Body of pancreas (tissue), 4 donors: ENCODE measurements at places on chromosomes 7 and 10. TPM values are rescaled to one million over a fixed set of nuclear protein-coding genes. Genes with fewer than 3 reads are reported as not detected.

GRCh38 chr10:28293236-28294168 is 9.4 kb downstream of the MPP7 start:
- H3K4me3 ChIP-seq: no peak overlapping the region
- peaks cover 33% of the 10 kb centered on the region for H3K4me1 ChIP-seq
- no peaks in the 10 kb centered on the region for H3K36me3 ChIP-seq
- H3K27me3 ChIP-seq: no peaks in the 10 kb centered on the region
- H3K27ac ChIP-seq: no peak overlapping the region
- DNase-seq: no peak

DNA sequence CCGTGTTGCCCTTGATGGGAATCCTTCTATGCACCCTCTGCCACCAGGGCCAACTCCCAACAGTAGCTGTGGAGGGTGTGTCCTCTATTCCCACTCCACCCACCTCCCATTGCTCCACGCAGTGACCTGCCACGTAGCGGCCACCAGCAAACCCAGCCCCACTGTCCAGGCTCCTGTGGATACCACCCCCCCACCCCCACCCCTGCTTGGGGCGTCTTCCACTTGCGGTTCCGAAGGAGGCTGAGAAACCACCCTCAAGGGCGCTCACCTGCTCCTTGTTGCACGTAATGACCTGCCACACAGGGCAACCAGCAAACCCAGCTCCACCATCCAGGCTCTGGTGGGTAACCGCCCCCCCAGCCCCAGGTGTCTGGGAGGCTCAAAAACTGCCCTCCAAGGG is 72.0 kb downstream of the DIP2C start:
- H3K4me1 ChIP-seq: peaks cover 54% of the 10 kb centered on the region
- no peaks in the 10 kb centered on the region for H3K27me3 ChIP-seq
- H3K4me3 ChIP-seq: no peak overlapping the region
- no peak overlapping the region for H3K27ac ChIP-seq
- H3K36me3 ChIP-seq: no peaks in the 10 kb centered on the region

STOX1 gene
- total RNA-seq: 2.1 TPM

- no peak for DNase-seq
- no peaks in the 10 kb centered on the region for H3K27me3 ChIP-seq
- H3K36me3 ChIP-seq: no peaks in the 10 kb centered on the region
Measured at GRCh38 chr7:104894314-104894713, 119.7 kb upstream of the KMT2E start.

- no peak overlapping the region for H3K27ac ChIP-seq
- no peaks in the 10 kb centered on the region for H3K36me3 ChIP-seq
- H3K4me3 ChIP-seq: no peak overlapping the region
- DNase-seq: peak; percentile 48
- H3K27me3 ChIP-seq: no peaks in the 10 kb centered on the region
- peaks cover 7% of the 10 kb centered on the region for H3K4me1 ChIP-seq
Measured at GRCh38 chr7:117673367-117673766, 193.5 kb downstream of the CFTR start.

DNA sequence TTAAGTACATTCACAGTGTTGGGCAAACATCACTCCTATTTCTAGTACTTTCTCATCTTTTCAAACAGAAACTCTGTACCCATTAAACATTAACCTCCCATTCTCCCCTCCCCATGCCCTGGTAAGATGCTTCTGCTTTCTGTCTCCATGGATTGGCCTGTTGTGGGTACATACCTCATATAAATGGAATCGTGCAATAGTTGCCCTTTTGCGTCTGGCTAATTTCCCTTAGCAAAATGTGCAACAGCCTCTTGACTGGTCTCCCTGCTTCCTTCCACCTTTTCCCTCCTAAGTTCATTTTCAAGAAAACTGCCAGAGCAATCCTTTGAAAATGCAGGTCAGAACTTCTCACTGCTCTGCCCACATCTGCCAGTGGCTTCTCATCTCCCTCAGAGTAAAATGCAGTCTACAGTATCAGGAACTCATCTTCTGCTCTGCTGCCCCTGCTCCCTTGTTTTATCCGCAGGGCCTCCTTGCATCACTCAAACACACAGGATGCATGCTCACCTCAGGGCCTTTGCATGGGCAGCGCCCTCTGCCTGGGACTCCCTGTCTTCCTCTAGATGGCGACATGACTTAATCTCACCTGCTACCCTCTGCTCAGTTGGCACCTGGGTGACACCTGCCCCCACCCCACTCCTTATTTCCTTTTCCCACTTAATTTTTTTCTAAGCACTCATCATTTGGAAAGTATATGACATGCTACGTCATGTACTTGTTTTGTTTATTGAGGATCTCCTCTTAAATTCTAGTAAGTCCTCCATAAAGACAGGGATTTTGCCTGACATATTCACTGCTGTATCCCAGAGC is 44.3 kb upstream of the ECHDC3 start:
- H3K27me3 ChIP-seq: no peaks in the 10 kb centered on the region
- DNase-seq: no peak
- no peaks in the 10 kb centered on the region for H3K36me3 ChIP-seq
- peaks cover 15% of the 10 kb centered on the region for H3K4me1 ChIP-seq
- H3K27ac ChIP-seq: no peak overlapping the region

DNA sequence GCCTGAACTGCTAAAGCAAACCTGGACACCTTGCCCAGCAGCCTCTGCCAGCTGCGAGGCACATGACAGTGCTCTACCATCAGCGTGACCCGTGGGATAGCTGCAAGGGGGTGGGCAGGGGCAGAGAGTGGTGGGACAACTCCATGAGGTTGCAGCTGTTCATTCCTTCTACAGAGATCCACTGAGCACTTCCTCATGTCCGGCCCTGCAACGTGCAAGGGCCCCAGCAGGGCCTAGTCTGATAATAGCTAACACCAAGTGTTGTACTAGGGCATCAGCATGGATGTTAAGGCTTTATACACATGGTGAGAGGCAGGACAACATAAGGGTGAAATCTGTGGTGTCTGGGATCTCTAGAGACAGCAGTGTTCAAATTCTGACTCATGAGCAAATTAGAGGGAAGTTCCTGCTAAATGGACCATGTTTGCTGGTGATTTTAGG is 14.3 kb downstream of the NOD1 start:
- H3K27me3 ChIP-seq: no peaks in the 10 kb centered on the region
- H3K27ac ChIP-seq: no peak overlapping the region
- no peak for DNase-seq
- peaks cover 9% of the 10 kb centered on the region for H3K4me1 ChIP-seq
- H3K4me3 ChIP-seq: no peak overlapping the region

GRID2IP gene
- 1.0 TPM for total RNA-seq

CALML3 gene
- not detected for total RNA-seq

- no peaks in the 10 kb centered on the region for H3K27me3 ChIP-seq
- H3K36me3 ChIP-seq: no peaks in the 10 kb centered on the region
- no peak for DNase-seq
- H3K27ac ChIP-seq: no peak overlapping the region
- no peaks in the 10 kb centered on the region for H3K4me1 ChIP-seq
- no peak overlapping the region for H3K4me3 ChIP-seq
Measured at GRCh38 chr10:27446091-27446918, 57.8 kb upstream of the RAB18 start.

DNA sequence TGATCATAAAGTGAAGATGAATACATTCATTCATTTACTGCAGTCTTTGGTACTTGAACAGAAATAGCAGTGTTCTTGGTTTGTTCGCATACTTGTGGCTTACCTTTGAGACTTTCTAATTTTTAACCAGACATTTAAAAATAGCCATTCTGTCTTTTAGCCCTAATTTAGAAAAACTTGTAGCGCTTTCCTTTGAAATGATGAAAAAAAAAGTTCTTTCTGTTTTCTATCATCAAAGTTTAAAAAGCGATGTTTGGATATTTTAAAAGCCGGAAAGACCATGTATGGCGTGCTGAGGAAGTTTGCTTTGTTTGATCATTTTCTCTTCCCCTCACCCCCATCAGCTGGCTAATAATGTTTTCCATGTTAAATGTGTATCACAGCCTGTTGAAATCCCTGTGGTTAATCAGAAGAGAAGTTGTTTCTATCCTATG is 116.3 kb downstream of the CUX1 start:
- no peaks in the 10 kb centered on the region for H3K36me3 ChIP-seq
- H3K27ac ChIP-seq: no peak overlapping the region
- no peaks in the 10 kb centered on the region for H3K27me3 ChIP-seq
- no peak for DNase-seq
- H3K4me1 ChIP-seq: peaks cover 21% of the 10 kb centered on the region

- peaks cover 15% of the 10 kb centered on the region for H3K4me1 ChIP-seq
- no peak for DNase-seq
- H3K27me3 ChIP-seq: no peaks in the 10 kb centered on the region
- no peaks in the 10 kb centered on the region for H3K36me3 ChIP-seq
- H3K27ac ChIP-seq: no peak overlapping the region
Measured at GRCh38 chr7:135001390-135002165, 15.3 kb downstream of the AGBL3 start.

GDF10 gene
- total RNA-seq: 6.6 TPM

- no peak for DNase-seq
- no peaks in the 10 kb centered on the region for H3K36me3 ChIP-seq
- no peaks in the 10 kb centered on the region for H3K27me3 ChIP-seq
- no peaks in the 10 kb centered on the region for H3K4me1 ChIP-seq
Measured at GRCh38 chr7:140618306-140618705, 22.3 kb downstream of the DENND2A start.

DNA sequence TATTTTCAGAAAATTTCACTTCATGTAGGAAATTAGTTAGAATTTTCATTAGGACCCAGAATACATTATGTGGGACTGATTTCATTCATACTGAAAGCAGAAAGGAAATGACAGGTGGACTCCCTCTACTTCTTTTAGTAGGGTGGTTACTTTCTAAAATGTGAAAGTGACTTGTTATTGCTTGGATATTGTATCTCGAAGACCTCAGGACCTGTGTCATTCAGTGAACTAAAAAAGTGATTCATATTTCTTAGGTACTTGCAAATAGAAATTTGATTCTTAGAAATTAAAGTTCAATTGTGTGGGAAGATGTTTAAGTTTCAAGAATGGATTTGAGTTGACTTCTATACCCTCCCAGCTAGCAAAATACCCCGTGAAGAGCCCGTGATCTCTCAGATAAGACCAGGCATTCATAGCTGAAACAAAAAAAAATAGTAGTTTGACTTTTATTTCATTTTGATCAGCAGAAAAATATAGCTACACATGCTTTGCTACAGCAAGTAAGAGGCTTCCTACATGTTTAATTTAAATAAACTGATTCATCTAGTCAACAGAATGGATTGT is 1037.1 kb downstream of the GATA3 start:
- no peaks in the 10 kb centered on the region for H3K36me3 ChIP-seq
- no peaks in the 10 kb centered on the region for H3K27me3 ChIP-seq
- no peak overlapping the region for H3K4me3 ChIP-seq

DNA sequence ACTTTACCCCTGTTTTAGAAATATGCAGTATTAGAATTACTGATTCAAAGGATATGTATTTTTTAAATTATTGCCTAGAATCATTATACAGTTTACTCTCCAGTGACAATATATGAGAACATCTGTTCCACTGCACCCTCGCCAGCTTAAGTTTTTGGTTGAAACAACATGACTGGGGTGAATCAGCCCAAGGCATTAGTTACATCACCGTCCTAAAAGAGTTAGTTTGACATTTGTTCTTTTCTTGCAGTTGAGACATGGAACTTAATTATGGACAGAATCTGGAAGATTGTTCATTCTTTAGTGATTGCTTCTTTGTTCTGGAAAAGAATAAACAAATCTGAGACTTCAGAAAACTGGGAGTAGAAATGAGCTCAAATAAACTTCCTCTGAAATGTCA is 167.3 kb upstream of the DKK1 start:
- no peaks in the 10 kb centered on the region for H3K36me3 ChIP-seq
- no peak for DNase-seq
- no peaks in the 10 kb centered on the region for H3K27me3 ChIP-seq
- H3K4me1 ChIP-seq: no peaks in the 10 kb centered on the region
- no peak overlapping the region for H3K27ac ChIP-seq
- H3K4me3 ChIP-seq: no peak overlapping the region

CREM gene
- 26.7 TPM for total RNA-seq

LBX1 gene
- total RNA-seq: not detected

ZNF22 gene
- 30.4 TPM for total RNA-seq

BAMBI gene
- total RNA-seq: 9.1 TPM

- no peak overlapping the region for H3K27ac ChIP-seq
- no peak overlapping the region for H3K4me3 ChIP-seq
- H3K4me1 ChIP-seq: no peaks in the 10 kb centered on the region
- peak; percentile 52 for DNase-seq
Measured at GRCh38 chr7:11607686-11608085, 224.3 kb downstream of the THSD7A start.

AGAP9 gene
- 3.3 TPM for total RNA-seq

DNA sequence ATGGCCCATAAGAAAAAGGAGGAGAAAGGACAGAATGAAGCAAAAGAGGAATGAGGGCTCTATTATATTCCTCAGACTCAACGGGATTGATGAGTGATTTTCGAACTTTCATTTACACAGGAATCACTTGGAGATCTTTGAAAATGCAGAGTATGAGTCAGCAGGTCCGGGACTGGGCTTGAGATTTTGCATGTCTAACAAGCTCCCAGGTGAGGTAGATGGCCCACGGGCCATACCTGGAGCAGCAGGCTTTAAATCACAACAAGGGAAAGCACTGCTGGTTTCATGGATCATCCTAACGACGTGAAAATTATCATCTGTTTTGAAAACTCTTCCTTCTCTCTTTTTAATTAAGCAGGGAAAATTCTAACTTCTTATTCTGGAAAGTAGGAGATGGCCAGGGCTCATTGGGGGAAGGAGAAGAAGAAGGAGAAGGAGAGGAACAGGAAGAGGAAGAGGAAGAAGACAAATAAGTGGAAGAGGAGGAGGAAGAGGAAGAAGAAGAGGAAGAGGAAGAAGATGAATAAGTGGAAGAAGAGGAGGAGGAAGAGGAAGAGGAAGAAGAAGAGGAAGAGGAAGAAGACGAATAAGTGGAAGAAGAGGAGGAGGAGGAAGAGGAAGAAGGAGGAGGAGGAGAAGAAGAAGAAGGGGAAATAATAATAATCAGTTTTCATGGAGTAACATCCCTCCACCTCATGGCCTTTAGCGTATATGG is 3.8 kb upstream of the SDK1 start:
- peaks cover 18% of the 10 kb centered on the region for H3K4me1 ChIP-seq
- H3K27ac ChIP-seq: no peak overlapping the region
- no peaks in the 10 kb centered on the region for H3K27me3 ChIP-seq
- no peak for DNase-seq
- H3K36me3 ChIP-seq: no peaks in the 10 kb centered on the region
- H3K4me3 ChIP-seq: no peak overlapping the region

GRCh38 chr10:70575874-70576802 is 26.4 kb downstream of the PRF1 start:
- peaks cover 19% of the 10 kb centered on the region for H3K4me1 ChIP-seq
- no peaks in the 10 kb centered on the region for H3K27me3 ChIP-seq
- no peak overlapping the region for H3K27ac ChIP-seq
- H3K4me3 ChIP-seq: no peak overlapping the region
- peak; percentile 68 for DNase-seq
- no peaks in the 10 kb centered on the region for H3K36me3 ChIP-seq

DNA sequence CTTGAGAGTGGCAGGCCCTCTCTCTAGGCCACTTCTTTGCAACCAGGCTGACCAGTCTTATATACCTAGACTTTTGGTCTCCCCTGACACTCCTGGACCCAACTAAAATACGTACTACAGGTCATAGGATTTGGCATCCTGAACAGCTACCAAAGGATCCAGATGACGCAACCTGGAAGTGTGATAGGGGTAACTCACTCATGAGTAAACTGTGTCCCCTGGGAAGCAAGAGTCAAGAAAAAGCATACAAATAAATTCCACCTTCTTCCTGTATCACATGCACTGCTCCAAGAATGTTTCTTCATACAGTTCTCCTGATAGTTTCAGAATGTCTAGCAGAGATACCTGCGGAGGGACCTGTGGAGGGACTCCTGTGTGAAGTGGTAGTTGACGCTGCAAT is 172.3 kb downstream of the MDFIC start:
- H3K27ac ChIP-seq: no peak overlapping the region
- H3K4me3 ChIP-seq: no peak overlapping the region
- H3K4me1 ChIP-seq: no peaks in the 10 kb centered on the region
- no peaks in the 10 kb centered on the region for H3K27me3 ChIP-seq
- DNase-seq: no peak
